RPMI7951 (cell line): ENCODE measurements at places on chromosomes 4 and X. TPM values are rescaled to one million over a fixed set of nuclear protein-coding genes. Genes with fewer than 3 reads are reported as not detected.

Gene PPEF2
- not detected in 2 replicates for total RNA-seq

Gene PF4V1
- total RNA-seq = 0.72 TPM in 1 of 2 replicates, not detected in the other

Gene AREG
- 2.4 and 4.1 TPM in 2 replicates for total RNA-seq

Gene TIGD4
- total RNA-seq = under 0.01 and 0.10 TPM in 2 replicates

Gene GAR1
- 6.7 and 7.8 TPM in 2 replicates for total RNA-seq

Gene CENPVL1
- total RNA-seq = not detected in 2 replicates

Gene VMA21
- total RNA-seq = 60.3 and 63.6 TPM in 2 replicates

Gene NLGN3
- under 0.01 and 0.10 TPM in 2 replicates for total RNA-seq

Gene MFSD8
- total RNA-seq = 14.0 and 14.8 TPM in 2 replicates
